ENCODE measurements at places on chromosomes 4 and X.

DNA sequence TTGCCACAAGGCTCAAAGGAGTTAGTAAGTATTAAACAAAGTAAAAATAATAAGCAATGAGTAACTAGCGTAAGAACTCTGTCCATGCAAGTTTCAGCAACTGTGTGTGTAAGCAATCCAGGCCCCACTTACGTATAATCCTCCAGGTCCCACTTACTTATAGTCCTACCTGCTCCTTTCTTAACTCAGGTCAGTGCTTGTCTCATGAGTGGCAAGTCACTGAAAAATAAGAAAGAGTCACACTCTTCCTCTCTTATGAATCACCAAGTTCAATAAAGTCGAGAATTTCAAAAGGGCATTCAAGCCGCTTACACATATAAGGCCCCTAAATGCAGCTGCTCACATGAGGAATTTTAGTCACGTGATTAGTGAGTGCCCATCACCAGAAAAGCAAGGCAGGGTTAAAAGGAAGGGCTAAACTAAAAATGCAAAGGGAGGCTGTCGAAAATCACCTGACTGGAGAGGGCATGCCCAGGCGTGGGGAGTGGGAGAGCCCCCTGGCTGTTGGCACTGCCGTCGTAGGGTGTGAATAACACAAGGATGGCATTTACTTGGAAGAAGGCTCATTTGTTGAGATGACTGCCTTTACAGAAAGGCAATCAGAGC, 58.2 kb downstream of the ZNF827 start:
- no peak for DNase-seq

DNA sequence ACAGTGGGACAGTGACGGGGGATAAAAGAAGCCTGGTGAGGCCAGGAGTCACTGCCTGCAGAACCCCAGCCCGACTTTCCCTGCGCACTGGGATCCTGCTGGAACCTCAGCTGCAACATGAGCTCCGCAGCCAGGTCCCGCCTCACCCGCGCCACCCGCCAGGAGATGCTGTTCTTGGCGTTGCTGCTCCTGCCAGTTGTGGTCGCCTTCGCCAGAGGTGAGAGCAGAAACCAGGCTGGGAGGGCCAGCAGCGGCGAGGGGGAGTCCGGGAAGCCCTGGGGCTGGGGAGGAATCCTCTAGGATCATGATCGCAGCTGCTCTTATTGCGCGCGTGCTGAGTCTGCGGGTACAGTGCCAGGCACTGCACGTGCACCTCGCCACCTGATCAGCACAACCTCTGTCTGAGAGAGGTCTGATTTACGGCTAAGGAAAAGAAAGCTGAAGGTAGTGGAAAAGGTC, at the start of gene PF4V1:
Gene PF4V1 (plus strand): TSS at position 51 of the 459 bp plus-strand sequence. CDS start 67 bp downstream, at position 118.
- no peak for DNase-seq

DNA sequence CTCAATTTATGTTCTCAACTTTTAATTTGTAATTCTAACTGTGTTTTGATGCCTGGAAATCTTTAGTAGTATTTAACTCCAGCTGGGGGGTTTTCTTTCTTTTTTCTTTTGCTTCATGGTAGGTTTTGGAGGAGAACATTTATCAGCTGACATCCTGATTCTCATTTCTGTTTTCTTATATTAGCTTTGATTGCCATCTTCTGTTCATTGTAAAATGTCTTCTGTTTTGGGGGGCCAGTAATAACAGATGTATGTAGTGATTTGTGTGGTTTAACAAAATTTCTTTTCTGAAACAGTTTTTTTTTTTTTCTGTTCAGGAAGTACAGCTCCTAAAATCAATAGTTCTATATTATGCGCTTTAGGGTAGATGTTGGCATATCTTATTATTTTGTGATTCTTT, 182.2 kb downstream of the GABRB1 start:
- no peak for DNase-seq

DNA sequence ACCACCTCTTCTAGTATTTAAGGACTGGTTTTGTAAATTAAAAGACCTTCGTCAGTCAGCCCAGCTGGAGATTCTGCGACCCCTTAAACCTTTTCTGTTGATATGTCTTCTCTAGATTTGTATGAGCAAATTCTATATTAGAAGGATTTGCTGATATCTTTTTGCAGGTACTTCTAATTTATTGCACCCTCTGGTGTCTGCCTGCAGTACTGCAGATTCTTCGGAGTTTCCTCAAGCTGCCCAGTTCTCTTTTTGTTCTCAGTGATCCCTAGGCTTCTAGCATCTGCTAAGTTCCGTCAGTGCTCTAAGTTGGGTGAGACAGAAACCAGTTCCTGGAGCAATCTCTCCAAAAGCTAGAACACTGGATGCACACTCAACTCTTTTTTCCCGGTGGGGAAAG, 545.2 kb downstream of the C4orf33 start:
- DNase-seq: no peak

GRCh38 chrX:44483965-44484606, 58.6 kb downstream of the FUNDC1 start:
- no peak for DNase-seq

DNA sequence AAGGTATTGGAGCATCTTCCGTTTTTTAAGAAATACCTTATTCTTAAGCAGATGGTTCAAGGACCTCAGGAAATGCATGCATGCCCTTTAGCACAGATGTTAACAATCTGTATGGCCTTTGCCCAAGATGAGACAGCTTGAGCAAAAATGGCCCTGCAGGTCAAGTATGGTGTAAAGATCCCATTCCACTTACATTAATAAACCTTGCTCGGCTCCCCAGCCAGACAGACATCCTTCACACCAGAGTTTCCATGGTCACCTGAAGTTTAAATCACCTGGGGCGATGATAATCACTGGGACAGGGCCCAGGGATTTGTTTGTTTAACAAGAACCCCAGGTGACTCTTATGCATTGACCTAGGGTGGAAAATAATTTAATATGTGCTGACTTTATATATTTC, 287.0 kb upstream of the NOCT start:
- no peak for DNase-seq
